ENCODE measurements at places on chromosomes 2 and 18.

DNA sequence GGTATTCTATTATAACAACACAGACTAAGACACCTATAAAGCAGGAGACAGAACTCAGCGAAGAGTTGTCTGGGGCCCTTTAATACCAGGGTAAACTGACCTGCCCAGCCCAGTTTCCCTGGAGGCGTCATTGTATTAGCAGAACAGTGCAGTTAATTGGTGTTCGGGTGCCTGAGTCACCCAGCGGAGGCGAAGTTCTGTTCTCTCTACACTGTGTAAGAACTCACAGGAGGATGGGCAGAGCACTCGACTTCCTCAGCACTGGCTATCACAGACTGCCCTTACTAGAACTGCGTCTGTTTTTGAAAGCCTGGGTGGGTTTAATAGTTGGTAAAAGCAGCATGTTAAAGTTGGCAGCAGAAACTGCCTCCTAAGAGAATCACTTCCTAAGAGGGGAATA lies 106.5 kb upstream of the ATP8B1 start:
- no peak overlapping the region for H3K27ac ChIP-seq
- no peaks in the 10 kb centered on the region for H3K36me3 ChIP-seq
- H3K4me1 ChIP-seq: no peaks in the 10 kb centered on the region
- H3K27me3 ChIP-seq: peaks cover 37% of the 10 kb centered on the region

- H3K27me3 ChIP-seq: no peaks in the 10 kb centered on the region
- no peak overlapping the region for H3K27ac ChIP-seq
- H3K36me3 ChIP-seq: no peaks in the 10 kb centered on the region
- H3K4me1 ChIP-seq: no peaks in the 10 kb centered on the region
Measured at GRCh38 chr2:144796936-144797335, 277.0 kb upstream of the ZEB2 start.

- H3K36me3 ChIP-seq: no peaks in the 10 kb centered on the region
- H3K4me1 ChIP-seq: no peaks in the 10 kb centered on the region
- no peak for DNase-seq
- no peak overlapping the region for H3K4me3 ChIP-seq
Measured at GRCh38 chr2:185967335-185967734, 228.7 kb downstream of the FSIP2 start.

- H3K36me3 ChIP-seq: no peaks in the 10 kb centered on the region
- no peak overlapping the region for H3K4me3 ChIP-seq
- no peak for DNase-seq
- H3K27me3 ChIP-seq: peaks cover 27% of the 10 kb centered on the region
- H3K4me1 ChIP-seq: no peaks in the 10 kb centered on the region
Measured at GRCh38 chr2:7269106-7269643, 352.0 kb downstream of the RNF144A start.

GRCh38 chr2:109582928-109583895 lies 30.6 kb downstream of the SEPTIN10 start:
- H3K36me3 ChIP-seq: no peaks in the 10 kb centered on the region
- H3K27ac ChIP-seq: no peak overlapping the region
- H3K27me3 ChIP-seq: peaks cover 8% of the 10 kb centered on the region
- no peak overlapping the region for H3K4me3 ChIP-seq
- no peak for DNase-seq

DNA sequence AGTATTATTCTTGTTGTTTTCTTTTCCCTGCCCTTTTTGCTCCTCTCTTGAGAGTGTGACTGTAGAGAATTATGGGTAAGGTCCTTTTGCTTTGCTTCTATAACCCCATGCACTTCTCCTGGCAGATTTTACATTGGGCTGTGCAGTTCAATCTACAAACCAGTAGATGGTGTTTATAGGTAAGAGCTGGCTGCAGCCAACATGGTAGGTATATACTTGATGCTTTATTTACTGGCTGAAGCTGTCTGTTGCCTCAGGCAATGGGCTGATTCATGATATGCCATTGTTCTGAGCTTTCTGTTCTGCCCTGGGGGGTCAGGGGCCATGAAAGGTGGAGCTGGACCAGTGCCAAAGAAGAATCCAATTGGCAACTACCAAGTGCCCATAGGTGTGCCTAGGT lies 48.3 kb upstream of the MYL1 start:
- no peaks in the 10 kb centered on the region for H3K4me1 ChIP-seq
- H3K27me3 ChIP-seq: no peaks in the 10 kb centered on the region
- no peaks in the 10 kb centered on the region for H3K36me3 ChIP-seq
- H3K27ac ChIP-seq: no peak overlapping the region
- no peak overlapping the region for H3K4me3 ChIP-seq
- DNase-seq: no peak

- no peak overlapping the region for H3K27ac ChIP-seq
- H3K4me1 ChIP-seq: peaks cover 9% of the 10 kb centered on the region
- no peak overlapping the region for H3K4me3 ChIP-seq
- H3K36me3 ChIP-seq: no peaks in the 10 kb centered on the region
- H3K27me3 ChIP-seq: peaks cover 35% of the 10 kb centered on the region
Measured at GRCh38 chr18:37343542-37343851, 222.1 kb downstream of the CELF4 start.

DNA sequence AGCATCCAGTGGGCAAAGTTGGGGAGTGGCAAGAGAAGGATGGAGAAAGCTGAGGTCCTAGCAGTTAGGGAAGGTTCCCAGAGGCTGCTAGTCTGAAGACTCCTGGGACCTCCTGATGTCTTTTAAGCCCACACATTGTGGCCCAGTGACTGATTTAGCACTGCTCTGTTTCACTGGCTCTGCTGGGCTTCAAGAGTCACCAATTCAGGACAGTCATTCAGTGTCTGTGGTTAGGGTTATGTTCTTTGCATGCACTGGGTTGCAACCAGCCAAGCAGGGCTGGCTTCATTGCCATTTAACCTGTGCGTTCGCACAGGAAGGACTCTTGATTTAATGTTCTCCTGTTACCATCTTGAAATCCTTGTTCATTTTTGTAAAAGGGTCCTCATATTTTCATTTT lies 199.2 kb downstream of the ICOS start:
- DNase-seq: no peak
- H3K36me3 ChIP-seq: no peaks in the 10 kb centered on the region
- no peaks in the 10 kb centered on the region for H3K4me1 ChIP-seq
- H3K27ac ChIP-seq: no peak overlapping the region

DNA sequence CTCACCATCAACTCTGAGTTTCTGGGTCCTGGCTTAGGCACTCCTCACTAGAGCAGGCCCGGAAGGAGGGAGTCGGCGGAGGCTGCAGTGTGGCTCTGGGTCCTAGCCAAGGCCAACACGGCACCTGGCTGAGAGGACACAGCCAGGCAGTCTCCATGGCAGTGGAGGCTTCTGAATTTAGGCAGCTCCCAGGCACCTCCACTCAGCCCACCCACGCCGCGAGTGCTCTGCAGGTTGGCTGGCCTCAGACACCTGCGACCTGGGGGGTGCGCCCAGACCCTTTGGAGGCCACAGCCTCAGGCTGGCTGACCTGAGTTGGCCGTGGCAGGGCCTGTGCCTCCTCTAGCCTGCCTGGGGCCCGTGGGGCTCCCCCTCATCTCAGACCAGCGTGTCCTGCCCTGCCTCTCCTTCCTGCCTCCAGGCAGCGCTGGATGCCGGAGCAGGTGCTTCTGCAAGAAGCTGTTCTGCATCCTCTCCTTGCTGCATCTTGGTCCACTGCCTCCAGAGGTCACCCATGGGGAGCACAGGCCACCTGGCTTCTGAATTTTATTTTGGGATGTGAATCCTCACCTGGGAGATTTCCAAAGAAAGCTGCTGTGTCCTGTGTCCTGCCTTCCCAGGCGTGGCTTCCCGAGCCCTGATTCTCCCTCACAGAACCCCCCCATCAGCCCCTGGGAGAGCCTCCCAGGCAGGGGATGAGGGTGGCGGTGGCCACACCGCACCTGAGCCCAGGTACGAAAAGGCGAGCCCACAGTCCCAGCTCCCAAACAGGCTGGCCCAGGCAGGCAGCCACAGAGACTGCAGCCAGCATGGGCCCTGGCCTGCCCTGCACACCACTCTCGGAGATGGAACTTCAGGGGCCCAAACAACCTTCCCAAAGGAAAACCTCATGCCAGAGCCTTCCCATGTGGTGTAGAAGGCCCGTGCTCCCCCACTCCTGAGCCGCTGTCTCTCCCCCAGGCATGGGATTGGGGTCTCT lies 23.4 kb downstream of the AQP12A start:
- H3K4me3 ChIP-seq: no peak overlapping the region
- no peak overlapping the region for H3K27ac ChIP-seq
- DNase-seq: no peak
- H3K4me1 ChIP-seq: no peaks in the 10 kb centered on the region
- no peaks in the 10 kb centered on the region for H3K36me3 ChIP-seq

GRCh38 chr18:75517286-75517685 lies 89.8 kb upstream of the SMIM21 start:
- peaks cover 26% of the 10 kb centered on the region for H3K27me3 ChIP-seq
- H3K27ac ChIP-seq: no peak overlapping the region
- H3K4me3 ChIP-seq: no peak overlapping the region
- DNase-seq: no peak
- no peaks in the 10 kb centered on the region for H3K4me1 ChIP-seq

GRCh38 chr2:186181625-186182024 lies 304.4 kb upstream of the ZC3H15 start:
- no peaks in the 10 kb centered on the region for H3K4me1 ChIP-seq
- no peaks in the 10 kb centered on the region for H3K36me3 ChIP-seq
- H3K27ac ChIP-seq: no peak overlapping the region
- H3K27me3 ChIP-seq: no peaks in the 10 kb centered on the region
- no peak for DNase-seq
- no peak overlapping the region for H3K4me3 ChIP-seq

DNA sequence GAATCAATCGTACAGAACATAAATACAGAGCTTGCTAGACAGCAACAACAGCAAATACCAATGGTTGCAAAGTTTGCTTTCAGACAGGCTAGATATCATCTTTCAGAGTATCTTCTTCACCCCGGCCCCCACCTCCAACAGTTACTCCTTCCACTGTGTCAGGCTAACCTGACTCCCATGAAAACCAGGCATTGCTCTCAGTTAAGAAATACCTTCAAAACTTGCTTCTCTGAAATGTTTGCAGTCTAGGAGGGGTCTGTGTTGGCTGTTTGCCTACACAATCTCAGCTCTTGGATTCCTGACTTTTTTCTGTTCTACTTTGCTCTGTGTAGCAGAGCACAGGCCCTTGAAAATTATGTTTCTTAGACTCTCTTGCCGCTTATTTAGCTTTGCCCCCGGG lies 599.5 kb upstream of the SYT4 start:
- no peaks in the 10 kb centered on the region for H3K27me3 ChIP-seq
- H3K4me1 ChIP-seq: no peaks in the 10 kb centered on the region
- H3K27ac ChIP-seq: no peak overlapping the region
- no peak overlapping the region for H3K4me3 ChIP-seq
- DNase-seq: no peak

- no peak overlapping the region for H3K4me3 ChIP-seq
- no peaks in the 10 kb centered on the region for H3K36me3 ChIP-seq
- H3K27me3 ChIP-seq: no peaks in the 10 kb centered on the region
- H3K4me1 ChIP-seq: no peaks in the 10 kb centered on the region
- no peak for DNase-seq
Measured at GRCh38 chr2:150234787-150235446, 252.6 kb downstream of the RND3 start.

DNA sequence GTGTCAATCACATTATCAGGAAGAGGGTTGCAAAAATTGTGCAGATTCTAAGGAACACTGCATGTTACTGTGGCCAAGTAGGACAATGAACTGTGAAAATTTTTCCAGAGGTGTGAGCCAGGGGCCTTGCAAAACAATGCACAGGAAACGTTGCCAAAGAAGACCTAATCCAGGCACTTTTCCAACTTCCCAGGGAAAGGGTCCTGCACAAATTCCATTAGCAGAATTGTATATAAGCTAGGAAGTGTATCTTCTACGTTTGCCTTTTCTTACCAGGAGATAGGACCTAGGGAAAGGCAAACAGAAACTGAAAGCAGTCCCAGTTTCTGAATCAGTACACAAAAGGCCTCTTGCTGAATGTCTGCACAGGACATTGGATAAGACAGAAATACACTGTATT lies 1888.3 kb upstream of the CELF4 start:
- no peaks in the 10 kb centered on the region for H3K4me1 ChIP-seq
- H3K4me3 ChIP-seq: no peak overlapping the region
- H3K36me3 ChIP-seq: no peaks in the 10 kb centered on the region
- H3K27me3 ChIP-seq: no peaks in the 10 kb centered on the region

DNA sequence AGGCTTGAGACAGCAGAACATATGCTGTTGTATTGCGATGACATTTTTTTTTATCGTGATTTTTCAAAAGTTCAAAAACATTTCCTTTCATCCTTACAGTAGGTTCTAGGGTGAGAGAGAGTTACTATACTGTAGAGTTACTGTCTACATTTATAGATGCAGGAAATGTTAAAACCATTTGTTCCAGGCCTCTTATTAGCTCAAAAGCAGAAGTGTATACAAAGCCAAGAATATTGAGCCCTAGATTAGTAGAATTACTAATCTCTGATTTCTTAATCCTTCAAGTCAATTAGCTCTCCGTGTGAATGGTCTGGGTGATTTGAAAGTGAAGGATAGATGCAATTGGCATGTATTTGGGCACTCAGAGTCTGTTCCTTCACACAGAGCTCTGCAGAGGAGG lies 73.1 kb downstream of the MAPRE2 start:
- H3K4me1 ChIP-seq: peaks cover 68% of the 10 kb centered on the region
- no peak for DNase-seq
- no peak overlapping the region for H3K27ac ChIP-seq
- peaks cover 8% of the 10 kb centered on the region for H3K36me3 ChIP-seq
- no peaks in the 10 kb centered on the region for H3K27me3 ChIP-seq
- H3K4me3 ChIP-seq: no peak overlapping the region

GRCh38 chr18:45954070-45954934 lies 12.8 kb downstream of the EPG5 start:
- peaks cover 37% of the 10 kb centered on the region for H3K4me1 ChIP-seq
- DNase-seq: no peak
- no peak overlapping the region for H3K4me3 ChIP-seq
- H3K36me3 ChIP-seq: peaks cover 70% of the 10 kb centered on the region

- peaks cover 20% of the 10 kb centered on the region for H3K27me3 ChIP-seq
- no peak overlapping the region for H3K4me3 ChIP-seq
- H3K36me3 ChIP-seq: no peaks in the 10 kb centered on the region
Measured at GRCh38 chr2:190110131-190110530, 47.6 kb upstream of the MSTN start.

- H3K36me3 ChIP-seq: no peaks in the 10 kb centered on the region
- no peak overlapping the region for H3K4me3 ChIP-seq
- no peak overlapping the region for H3K27ac ChIP-seq
- H3K4me1 ChIP-seq: peaks cover 6% of the 10 kb centered on the region
- H3K27me3 ChIP-seq: peaks cover 11% of the 10 kb centered on the region
Measured at GRCh38 chr2:145410086-145410485, 890.2 kb upstream of the ZEB2 start.

- no peaks in the 10 kb centered on the region for H3K4me1 ChIP-seq
- no peak overlapping the region for H3K27ac ChIP-seq
- H3K36me3 ChIP-seq: no peaks in the 10 kb centered on the region
- no peak for DNase-seq
- H3K27me3 ChIP-seq: no peaks in the 10 kb centered on the region
Measured at GRCh38 chr18:61608316-61608715, 275.1 kb downstream of the CDH20 start.

GRCh38 chr2:160044728-160045127 lies 17.7 kb downstream of the PLA2R1 start:
- no peak overlapping the region for H3K27ac ChIP-seq
- H3K36me3 ChIP-seq: no peaks in the 10 kb centered on the region
- no peak for DNase-seq

Data from effector memory CD8-positive, alpha-beta T cell (primary cell).